ENCODE measurements at places on chromosomes 7 and 10. TPM values are rescaled to one million over a fixed set of nuclear protein-coding genes. Genes with fewer than 3 reads are reported as not detected.
A peak's percentile ranks its signal among the peaks of the same experiment; 100 is the strongest.

GRCh38 chr10:35643151-35644049 lies 1.3 kb upstream of the FZD8 start:
- DNase-seq: peak; percentile 77

DNA sequence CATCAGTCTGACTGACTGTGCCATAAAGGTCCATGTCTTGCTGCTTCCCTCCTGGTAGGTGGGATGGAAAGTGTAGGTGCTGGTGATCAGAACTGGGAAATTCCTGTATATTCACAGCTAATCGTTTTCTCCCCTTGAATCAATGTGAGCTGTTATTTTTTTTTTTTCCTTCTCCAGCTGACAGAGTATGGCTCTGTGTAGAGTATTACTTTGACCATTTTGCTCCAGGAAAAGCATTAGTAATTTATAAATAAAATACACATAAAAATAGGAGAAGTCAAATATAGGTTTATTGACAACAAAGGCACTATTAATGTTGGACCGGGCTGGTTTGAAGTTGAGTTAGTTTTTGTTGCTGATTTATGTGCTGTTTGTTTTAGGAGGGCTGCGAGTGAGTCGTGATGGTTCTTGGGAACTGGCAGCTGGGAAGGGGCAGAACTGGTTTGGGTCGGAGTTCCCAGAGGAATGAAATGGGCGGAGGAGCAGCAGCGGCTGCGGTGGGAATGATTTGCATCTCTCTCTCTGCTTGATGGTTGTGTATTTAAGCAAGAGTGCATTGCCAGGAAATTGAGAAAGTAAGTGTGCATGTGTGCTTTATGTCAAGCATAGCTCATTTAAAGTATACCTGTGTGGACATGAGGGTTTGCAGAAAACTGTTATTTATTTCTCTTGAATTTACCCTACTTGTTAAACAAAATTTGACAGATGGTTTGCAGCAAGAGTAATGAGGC lies 80.9 kb downstream of the LRMDA start:
- peak; percentile 60 for DNase-seq

- DNase-seq: no peak
These were observed 32.1 kb upstream of the SLC26A4 start for GRCh38 chr7:107628461-107629064.

DNA sequence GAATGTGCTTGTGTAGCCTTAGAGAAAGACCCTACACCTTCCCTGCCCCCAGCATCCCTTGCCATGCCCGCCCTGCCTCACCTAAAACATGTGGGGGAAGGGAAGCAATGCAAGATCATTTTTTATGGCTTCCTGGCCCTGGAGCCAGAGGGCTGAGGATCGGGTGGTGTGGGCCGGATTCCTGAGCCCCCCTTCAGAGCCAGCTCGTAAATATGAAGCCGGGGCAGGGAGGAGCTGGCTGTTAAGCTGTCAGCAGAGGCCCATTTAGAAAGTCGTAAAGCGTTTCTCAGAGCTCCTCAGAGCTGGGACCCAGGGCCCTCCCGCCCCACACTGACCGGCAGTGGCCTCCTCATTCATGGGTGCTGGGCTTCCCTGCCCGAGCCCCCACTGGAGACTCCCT lies 23.9 kb downstream of the UNC5B start:
- peak; percentile 77 for DNase-seq

DNA sequence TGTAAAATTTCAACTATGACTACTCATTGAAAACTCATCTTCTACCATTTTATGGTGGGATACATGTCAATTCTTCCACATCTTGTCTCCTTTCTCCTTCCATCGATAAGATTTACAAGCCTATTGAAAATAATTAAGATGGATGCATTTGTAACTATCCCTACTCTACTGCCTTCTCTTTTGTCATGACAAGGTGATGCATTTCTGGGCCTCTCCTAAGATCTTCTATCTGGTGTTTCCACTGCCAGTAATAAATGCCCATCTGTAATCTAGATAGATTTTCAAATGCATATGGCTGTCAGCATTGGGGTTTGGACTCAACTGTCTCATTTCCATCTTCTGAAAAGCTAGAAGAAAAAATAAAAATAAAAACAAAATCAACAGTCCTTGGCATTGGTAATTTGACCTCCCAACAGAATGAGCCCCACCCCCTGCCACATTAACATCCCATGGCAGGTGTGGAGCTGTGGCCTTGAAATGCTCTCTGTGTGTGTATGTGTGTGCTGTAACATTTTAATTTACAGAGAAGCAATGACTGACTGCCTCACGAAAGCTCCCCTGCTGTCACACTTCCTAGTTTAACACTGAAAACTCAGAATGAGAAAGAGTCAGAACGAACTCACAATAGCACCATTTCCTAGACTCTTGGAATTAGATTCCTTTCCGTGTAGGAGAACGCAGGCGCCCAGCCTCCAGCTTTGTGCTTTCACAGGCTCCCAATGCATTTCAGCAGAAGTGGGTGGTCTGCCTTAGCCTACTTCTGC lies 74.2 kb downstream of the RHOBTB1 start:
- no peak for DNase-seq

DNA sequence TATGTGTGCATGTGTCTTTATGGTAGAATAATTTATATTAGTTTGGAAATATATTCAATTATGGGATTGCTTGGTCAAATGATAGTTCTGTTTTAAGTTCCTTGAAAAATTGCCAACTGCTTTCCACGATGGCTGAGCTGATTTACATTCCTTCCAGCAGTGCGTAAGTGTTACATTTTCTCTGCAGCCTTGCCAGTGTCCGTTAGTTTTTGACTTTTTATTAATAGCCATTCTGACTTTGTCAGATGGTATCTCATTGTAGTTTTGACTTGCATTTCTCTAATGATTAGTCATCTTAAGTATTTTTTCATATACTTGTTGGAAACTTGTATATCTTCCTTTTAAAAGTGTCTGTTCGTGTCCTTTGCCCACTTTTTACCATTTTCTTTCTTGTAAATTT lies 434.2 kb upstream of the POT1 start:
- DNase-seq: no peak

GRCh38 chr10:69953851-69954250 lies 98.8 kb upstream of the MACROH2A2 start:
- DNase-seq: no peak

Gene AKR1C4
- total RNA-seq: 1.7 TPM

Gene UCMA
- not detected for total RNA-seq

Gene LFNG
- 7.5 TPM for total RNA-seq

All from hepatocyte (in vitro differentiated cells).